Vagina (tissue), 2 donors: ENCODE measurements at places on chromosomes 7 and 10. TPM values are rescaled to one million over a fixed set of nuclear protein-coding genes. Genes with fewer than 3 reads are reported as not detected.

DNA sequence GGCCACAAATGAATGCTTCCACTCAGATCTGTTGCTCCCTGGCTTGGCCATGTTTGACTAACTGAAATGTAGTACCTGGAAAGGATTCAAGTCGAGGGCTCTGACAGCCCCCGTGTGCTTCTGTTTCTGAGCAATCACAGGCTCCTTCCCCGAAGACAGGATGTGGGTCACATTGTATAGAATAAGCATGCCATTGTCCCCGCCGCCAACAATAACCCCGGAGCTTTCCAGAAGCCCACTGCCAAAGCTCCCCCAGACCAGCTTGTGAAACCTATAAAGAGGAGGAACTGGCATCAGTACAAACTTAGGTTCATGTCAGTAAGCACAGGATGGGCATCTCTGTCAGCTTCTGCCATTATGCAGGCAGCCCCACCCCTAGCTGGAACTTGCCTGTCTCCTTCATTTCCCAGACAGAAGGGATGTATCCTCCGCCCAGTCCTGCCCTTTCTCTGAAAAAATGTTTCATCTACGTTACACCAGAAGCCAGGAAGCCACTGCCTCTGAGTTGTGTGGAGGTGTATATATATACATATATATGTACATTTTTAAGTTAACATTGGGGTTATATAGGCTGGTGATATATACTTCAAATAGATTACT, 10.3 kb downstream of the SEC31B start:
- no peak for DNase-seq

DNA sequence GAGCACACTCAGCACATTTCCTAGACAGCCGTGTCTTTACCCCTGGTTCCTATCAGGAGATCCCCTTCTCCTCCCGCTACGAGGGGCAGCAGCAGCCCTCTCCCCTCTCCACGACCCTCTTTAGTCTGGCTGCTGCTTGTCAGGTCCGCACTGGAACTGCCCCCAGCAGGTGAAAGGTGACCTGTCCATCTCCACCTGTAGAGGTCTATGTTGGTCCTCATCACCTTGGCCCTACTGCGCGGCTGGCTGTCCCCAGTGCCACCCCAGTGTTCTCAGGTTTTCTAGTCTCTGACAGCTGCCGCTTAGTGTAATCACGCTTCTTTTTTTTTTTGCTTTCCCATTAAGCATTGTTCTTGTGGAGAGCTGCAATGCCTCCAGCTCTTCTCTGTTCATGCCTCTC, 545.7 kb downstream of the SDK1 start:
- DNase-seq = no peak

DNA sequence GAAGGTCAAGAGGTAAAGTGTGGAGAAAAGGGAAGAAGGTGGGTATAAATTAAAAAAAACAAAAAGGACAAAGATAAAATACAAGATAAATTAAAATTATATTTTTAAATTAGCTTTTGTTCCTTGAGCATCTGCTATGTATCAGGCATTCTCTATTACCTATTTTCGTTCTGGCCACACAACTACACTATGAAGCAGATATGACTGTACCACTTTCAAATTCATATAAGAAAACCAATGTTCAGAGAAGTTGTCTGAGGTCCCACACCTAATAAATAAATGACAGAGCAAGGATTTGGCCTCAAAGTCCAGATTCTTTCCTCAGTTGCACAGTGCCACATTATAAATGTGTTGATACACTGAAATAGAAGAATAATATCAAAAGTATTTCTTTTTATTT, 103.8 kb upstream of the PCDH15 start:
- no peak for DNase-seq

DNA sequence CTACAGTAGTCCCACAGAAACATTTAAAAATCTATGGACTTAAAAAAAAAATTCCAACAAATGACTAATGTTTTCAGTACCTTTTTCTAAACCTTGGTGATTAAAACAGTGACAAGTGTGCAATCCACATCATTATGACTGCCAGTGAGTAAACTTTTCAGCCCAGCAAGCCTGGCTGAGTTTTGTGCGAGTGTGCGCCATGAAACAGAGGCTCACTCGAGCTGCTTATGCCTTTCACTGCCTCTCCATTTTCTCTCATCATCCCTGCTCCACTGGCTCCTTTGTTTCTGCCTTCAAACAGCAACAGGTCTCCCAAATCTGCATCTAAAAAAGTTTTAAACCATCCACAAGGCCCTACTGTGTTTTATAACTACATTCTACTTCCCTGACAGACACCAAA, 105.8 kb downstream of the USP6NL start:
- no peak for DNase-seq

- DNase-seq = no peak
Measured at GRCh38 chr10:34489973-34490745, 324.9 kb downstream of the PARD3 start.

DNA sequence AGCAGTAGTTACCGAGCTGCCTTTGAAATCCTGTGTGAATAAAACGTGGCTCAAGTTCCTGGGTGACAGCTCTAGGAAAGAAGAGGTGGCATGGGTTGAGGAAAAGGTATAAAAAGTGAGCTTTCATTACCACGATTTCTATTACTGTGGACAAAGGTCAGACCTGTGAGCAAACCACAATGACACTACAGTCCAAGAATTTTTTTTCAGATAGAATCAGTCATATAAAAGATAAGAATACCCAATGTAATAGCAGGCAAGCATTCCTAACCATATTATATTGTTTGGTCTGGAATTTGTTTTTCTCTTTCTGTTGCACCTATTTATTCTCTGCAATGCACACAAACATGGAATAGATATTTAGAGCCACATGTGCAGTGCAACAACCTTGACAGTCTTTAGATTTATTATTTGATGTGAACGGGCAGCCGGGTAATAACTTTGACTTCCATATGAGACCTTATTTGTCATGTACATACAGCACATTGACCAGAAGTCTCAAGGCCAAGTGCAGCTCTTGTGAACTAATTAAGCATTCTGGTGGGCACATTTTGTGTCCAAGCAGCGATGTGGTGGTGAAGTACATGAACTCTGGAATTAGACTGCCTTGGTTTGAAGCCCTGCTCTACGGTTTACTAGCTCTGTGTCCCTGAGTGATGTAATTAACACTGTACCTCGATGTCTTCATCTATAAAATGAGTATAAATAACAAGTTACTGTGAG, 156.8 kb downstream of the NRCAM start:
- DNase-seq = no peak

DNA sequence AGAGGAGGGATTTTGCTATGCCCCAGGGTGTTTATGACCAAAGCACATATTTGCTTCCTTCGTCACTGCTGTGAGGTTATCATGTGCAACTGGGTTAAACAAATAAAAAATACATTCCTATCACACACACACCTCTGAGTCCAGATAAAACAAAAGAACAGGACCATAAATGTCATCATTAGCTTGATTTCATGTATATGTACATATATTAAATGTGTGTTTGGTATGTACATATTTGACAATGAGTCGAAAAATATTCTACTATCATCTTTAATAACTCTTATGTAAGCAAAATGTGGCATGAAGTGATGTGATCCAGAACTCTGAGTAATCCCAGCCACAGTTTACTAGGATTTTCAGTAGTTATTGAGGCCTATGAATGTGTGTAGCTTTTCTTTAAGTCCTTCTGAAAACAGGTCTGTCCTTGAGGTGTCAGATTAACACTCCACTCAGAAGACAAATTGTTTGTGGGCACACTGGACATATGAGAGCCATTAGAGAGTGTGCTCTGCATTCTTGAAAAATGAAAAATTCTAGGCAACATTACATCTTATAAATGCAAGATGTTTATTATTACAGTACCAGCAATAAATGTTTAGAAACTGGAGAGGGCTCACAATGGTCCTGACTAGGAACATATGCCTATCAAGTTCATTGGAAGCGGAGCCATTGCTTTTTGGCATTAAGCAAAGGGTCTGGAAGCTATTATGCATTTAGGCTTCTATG, 335.1 kb upstream of the SEMA3A start:
- DNase-seq = no peak

GRCh38 chr10:97888641-97889262, 39.1 kb downstream of the GOLGA7B start:
- DNase-seq = no peak

DNA sequence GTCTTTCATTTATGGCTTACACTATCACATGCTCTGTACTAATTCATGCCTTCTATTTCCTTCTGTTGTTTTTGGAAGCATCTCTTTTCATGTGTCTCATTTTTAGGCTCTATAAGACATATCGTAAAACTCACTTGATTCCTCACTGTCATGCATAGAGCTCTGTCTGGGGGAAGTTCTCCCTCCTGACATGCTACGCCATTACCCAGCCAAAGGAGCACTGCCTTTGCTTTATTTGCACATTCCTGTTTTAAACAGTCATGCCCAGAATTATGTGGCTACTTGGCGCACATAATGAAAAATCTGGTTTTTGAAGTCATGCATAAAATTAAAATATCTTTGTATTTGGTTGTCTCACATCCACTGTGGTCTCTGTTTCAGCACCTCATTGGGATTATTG, 17.6 kb upstream of the AKR1C3 start:
- DNase-seq = no peak

DNA sequence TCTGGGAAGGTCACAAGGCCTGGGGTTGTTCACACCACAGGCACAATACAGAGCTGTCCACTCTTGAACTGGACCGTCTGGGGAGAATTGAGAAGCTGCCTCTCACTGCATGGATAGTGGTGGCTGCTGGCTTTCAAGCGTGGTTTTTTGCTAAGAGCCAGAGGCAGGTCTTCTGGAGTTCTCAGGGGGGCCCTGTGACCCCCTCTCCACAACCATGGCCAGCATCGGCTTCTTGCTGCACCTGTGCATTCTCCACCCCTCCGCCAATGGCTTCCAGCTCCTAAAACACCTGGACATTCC, 140.3 kb downstream of the ADCY1 start:
- no peak for DNase-seq

DNA sequence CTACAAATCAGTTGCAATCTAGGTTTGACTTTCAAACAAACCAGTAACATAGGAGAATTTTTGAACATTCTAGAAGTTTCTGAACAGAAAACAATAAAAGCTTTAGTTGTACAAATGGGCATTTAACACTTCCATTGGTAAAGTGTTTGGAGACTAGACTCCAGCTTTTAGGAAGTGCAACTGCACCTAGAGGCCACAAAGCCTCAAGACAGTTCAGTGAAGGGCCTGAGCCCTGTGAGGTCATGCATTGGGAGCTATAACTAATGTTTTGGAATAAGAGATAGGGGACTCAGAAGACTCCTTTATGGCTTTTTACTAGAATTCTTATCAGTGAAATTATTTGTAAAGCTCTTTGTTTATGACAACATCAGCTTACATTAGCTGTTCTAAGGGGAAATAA, 3.0 kb upstream of the EPHB6 start:
- no peak for DNase-seq

- no peak for DNase-seq
Measured at GRCh38 chr10:16856092-16856491, 38.9 kb upstream of the RSU1 start.

DNA sequence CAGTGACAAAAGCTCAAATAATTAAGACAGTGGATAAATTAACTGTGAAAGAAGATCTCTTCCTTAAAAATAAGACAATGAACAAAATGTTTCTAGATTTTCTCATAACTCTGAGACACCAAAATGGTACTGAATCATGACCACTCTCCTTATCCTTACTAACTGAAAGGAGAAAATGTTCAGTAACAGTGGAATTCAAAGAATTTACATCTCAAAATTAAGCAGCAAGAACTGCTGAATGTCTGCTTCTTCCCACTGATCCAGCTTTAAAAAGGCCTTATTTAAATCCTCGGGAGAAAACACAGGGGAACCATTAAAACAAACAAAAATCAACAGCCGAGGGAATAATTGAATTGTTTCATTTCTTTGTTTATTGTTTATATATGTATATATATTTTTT, 27.3 kb upstream of the PLXDC2 start:
- DNase-seq = no peak

GRCh38 chr10:88048312-88048711, 184.9 kb downstream of the PTEN start:
- no peak for DNase-seq

- DNase-seq = no peak
Measured at GRCh38 chr7:121493553-121493952, 97.4 kb upstream of the FAM3C start.

- no peak for DNase-seq
Measured at GRCh38 chr7:72709909-72710308, 118.1 kb downstream of the TYW1B start.

DNA sequence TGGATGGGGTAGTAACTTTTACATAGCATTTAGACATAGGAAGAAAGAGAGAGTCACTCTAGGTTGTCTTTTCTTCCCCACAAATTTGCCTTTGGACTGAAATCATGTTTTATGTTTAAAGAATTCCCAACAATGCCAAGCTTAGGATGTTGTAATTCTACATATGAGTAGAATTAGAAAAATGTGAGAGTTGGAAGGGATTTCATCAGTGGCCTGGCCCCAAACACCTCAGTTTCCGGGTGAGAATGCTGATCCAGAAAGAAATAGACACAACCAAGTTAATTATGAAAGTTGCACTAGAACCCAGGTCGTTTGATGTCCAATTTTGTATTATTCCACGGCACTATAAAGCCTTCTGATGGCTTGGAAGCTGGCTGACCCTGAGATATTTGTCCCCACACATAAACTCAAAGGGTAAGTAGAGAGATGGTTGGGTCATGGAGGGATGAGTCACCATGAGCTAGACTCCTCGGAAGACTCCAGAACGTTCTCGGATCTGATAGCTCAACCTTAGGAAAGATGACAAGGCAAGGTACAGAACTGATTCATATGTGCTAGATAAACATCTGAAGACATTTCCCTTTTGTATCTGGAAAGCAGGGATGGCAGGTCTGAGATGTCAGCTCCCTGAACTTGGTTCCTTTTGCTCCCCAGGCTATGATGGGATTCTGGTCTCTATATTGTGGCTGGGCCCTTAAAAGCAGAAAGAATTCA, 48.8 kb upstream of the SLC35B4 start:
- no peak for DNase-seq

DNA sequence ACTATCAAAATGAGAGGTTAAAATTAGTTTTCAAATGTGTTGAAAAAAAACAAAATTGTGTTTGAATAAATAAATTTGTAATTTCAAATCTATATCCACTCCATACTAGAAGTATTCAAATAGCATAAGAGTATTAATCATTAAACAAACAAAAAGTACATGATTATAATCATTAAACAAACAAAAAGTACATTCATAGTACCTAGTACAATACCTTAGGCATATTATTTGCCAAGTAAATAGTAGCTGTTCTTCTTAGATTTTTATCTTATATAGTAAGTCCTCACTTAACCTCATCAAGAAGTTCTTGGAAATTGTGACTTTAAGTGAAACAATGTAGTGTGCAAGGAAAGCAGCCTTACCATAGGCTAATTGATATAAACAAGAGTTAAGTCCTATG, 349.3 kb upstream of the VWC2 start:
- DNase-seq = no peak

The RELN gene
- total RNA-seq = 7.4 TPM

The ASB13 gene
- total RNA-seq = 17.4 TPM

The GET4 gene
- 35.8 TPM for total RNA-seq

The TUBAL3 gene
- not detected for total RNA-seq

The PLXNA4 gene
- 14.0 TPM for total RNA-seq

The HPS6 gene
- 29.7 TPM for total RNA-seq

The GIMAP6 gene
- total RNA-seq = 21.4 TPM

The SLC4A2 gene
- total RNA-seq = 66.5 TPM

The AQP1 gene
- total RNA-seq = 243 TPM

The SEC31B gene
- 6.4 TPM for total RNA-seq

The TNS3 gene
- total RNA-seq = 36.8 TPM

The CLDN4 gene
- total RNA-seq = 29.5 TPM

The CD36 gene
- 102 TPM for total RNA-seq

The STEAP4 gene
- 41.7 TPM for total RNA-seq

The STOX1 gene
- 2.5 TPM for total RNA-seq

The TAS2R41 gene
- total RNA-seq = not detected

The FAM25G gene
- total RNA-seq = not detected

The ZNF239 gene
- 3.2 TPM for total RNA-seq

The TMEM130 gene
- 3.7 TPM for total RNA-seq

The TMEM176A gene
- total RNA-seq = 43.7 TPM
